Activated naive CD8-positive, alpha-beta T cell treated with anti-CD3 and anti-CD28 coated beads for 36 hours (primary cell): ENCODE measurements at places on chromosomes 7 and 10.

GRCh38 chr7:116041615-116042014, 11.1 kb upstream of the TFEC start:
- no peak for DNase-seq

DNA sequence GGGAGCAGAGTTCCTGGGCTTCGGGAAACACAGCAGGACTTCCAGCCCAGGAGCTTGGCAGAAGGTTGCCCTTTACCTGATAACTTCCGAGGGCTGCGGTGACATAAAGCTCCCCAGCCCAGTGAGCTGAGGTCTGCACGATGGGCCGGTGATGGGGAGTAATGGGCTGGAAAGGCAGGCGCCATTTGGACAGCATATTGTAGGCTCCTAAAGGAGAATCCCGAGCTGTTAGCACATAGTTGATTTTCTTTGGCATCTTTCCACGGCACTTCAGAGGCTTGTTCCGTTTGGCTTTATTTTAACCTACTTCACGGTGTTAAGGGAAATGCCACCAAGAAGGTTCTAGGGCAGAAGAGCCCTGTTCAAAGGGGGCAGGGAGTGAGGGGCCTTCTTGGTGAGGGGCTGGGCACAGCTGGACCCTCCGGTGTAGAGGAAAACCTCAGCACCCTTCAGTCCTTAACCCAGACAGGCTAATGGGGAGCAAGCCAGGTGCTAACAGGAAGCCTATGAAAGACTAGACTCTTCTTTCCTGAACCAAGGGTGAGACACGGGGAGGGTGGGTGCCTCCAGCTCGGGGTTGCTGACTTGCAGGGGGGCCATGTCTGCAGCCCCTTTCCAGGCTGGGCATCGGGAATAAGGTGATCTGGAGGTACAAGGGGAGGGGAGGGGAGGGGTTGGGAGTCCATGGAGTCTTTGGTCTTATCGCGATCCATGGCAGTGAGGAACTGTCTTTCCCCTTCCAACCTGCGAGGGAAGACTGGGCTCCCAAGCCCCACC, 347.7 kb downstream of the GLRX3 start:
- DNase-seq = no peak

DNA sequence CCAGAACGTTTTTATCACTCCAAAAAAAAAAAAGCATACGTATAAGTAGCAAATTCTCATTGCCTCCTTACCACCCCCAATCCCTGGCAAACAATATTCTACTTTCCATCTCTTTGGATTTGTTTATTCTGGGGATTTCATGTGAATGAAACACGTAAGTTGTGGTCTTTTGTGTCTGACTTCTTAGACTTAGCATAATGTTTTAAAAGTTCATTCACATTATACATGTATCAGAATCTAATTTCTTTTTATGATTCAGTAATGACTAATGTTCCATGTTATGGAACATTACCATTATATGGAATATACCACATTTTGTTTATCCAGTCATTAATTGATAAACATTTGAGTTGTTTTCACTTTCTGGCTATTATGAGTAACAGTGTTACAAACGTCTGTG, 12.5 kb upstream of the KLHL7 start:
- no peak for DNase-seq

DNA sequence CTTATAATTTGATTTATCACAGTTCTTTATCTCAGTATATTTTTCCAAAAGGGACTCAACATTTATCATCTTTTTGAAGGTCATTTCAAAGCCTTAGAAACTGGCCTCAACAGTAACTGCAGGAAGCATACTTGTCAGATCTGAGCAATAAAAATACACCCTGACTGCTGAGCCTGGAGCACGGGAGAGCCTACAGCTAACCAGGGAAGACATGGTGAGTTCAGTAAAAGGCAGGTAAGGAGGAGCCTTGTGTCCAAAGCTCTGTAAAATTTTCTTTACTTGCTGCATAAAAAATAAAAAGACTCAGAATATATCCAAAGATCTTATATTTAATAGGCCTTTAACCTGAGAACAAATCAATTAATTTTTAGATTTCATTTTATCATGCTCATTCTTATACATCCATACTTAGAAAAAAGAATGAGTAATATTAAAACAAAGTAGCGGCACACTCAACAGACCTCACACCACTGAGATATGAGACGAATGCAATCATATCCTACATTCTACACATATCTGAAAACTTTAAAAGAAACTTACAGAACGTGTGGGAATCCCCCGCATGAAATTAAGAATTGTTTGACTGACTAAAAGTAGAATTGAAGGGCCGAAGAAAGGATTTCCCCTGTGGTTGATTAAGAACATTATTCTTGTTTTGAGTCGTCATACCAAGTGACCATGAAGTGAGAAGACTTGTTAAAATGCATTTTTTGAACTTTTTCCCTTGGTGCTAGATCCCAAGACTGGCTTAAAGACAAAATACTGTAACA, 296.4 kb upstream of the MKLN1 start:
- no peak for DNase-seq

GRCh38 chr10:126908729-126909128, 3.5 kb downstream of the DOCK1 start:
- DNase-seq = no peak

DNA sequence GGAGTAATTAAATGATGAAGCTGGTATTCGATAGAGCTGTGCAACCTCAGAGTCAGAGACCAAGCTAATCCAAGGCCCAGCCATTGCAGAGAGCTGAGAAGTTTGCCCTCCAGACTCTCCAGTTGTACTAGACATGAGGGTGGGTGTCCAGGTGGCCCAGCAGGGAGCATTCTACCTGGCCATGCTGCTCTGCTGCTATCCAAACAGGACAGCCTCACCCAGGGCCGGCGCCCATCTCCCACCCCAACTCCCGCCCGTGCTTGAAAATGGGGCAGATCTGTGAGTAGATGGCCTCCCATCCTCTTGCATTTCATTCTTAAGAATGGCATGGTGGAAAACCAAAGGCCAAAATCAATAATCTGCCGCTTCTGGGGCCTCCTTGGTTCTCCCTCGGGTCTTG, 124.2 kb downstream of the TCERG1L start:
- no peak for DNase-seq

- DNase-seq = no peak
Observed at GRCh38 chr7:25455683-25456251, 227.5 kb upstream of the NPVF start.

- no peak for DNase-seq
Observed at GRCh38 chr7:98251231-98251600, 816 bp downstream of the TECPR1 start.

GRCh38 chr10:57161157-57161556, 800.1 kb upstream of the ZWINT start:
- no peak for DNase-seq

- DNase-seq = no peak
Observed at GRCh38 chr7:85001495-85002345, 185.1 kb downstream of the SEMA3D start.

DNA sequence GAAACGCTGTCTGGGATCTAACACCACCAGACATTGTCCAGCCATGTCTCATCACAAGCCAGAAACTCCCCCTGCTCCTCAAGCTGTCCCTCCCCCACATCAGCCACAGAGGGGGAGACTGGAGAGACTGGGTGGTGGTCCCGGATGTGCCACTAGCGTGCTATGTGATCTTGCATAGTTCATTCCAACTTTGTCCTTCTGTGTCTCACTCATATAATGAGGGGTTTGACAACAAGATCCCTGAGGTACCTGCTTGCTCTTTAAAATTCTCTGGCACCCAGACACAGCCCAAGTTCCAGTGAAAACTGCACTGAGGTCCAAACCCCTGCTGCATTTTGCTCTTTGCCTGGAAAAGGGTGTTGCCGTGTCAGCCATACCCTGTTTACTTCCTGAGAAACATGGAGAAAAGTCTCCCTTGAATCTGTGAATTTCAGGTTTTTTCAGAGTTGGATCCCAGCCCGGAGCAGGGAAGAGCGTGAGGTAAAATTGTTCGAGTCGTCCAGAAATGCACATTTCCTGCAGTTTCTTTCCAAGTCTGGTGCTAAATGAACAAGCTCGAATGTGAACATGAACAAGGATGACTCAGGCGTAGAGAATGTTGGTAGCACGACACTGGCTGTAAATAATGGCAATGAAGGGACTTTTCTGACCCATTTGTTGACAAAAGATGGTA, 156.6 kb downstream of the CCDC3 start:
- DNase-seq = no peak

- DNase-seq = no peak
Observed at GRCh38 chr7:104804696-104805095, 209.3 kb upstream of the KMT2E start.

DNA sequence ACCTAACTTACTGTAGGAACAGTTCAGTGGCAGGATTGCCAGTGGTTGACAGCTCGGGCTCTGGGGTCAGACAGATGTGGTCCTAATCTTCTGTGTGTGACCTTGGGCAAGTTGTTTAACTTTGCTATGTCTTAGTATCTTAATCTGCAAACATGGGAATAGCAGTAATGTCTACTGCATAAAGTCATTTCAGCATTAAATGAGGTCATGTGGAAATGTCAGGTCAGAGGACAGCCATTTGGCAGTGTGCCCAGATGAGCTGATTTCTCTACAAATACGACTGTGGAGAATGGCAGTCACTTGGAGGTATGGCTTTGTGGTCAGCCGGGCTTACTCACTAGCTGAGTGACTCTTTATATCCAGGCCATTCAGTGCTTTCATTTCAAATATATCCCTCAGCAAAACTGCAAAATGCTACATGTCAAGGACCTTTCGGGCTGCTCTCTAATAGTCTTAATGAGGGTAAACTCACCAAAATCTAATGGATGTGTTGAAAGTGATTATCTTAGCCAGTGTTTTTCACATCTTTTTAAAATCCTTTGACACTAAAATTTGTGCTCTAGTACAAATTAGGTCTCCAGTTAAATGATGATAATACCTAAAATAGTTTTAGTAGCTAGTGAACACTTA, 171.4 kb downstream of the ST7 start:
- peak; percentile 81 for DNase-seq

GRCh38 chr7:47198159-47198558, 383.8 kb downstream of the TNS3 start:
- DNase-seq = no peak

- peak; percentile 53 for DNase-seq
Observed at GRCh38 chr10:125060826-125061556, 99.4 kb downstream of the CTBP2 start.

DNA sequence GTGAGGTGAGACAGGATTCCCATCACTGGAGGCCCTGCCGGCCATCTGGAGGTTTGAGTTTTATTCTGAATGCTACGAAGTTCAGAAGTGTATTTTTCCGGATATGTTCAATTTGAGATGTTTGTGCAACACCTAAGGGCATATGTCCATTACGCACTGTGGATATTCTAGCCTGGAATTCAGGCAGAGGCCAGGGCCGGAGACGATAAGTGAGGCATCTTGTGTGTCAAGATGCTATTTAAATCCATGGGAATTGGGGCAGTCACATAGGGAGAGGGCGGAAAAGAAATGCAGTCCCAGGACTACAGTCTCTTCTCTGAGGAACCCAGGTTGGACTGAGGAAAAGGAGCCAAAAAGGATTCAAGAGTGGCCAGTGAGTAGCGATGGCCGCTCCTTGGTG, 1.9 kb upstream of the SUV39H2 start:
- DNase-seq = no peak

DNA sequence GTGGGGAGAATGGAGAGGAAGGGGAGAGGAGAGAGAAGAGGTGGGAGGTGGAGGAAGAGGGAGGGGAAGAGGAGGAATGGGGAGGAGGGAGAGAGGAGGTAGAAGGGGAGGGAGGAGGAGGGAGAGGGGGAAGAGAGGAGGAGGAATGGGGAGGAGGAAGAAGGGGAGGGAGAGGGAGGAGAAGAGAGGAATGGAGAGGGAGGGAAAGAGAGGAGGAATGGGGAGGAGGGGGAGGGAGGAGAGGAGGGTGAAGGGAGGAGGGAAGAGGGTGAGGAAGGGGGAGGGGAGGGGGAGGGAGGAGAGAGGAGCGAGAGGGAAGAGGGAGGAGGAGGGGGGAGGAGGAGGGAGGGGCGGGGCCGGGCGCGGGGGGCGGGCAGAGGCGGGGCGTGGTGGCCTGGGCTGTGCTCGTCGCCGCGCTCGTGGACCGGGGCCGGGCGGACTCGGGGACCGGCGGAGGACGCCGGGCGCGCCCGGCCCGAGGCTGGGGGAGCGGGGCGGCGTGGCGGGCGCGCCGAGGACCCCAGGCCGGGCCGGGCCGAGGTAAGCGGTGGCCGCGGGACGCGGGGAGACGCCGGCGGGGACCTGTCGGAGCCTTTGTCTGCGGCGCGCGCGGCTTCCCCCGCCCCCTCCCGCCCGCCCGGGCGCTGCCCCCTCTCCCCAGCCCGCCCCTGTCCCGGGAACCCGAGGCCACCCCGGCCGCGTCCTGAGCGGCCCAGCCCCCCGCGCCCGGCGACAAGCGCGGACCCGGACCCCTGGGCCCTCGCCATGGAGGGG, at the start of gene SLC29A4:
SLC29A4 (plus strand) TSS at position 401 of the 774 bp plus-strand sequence. CDS start 4,874 bp downstream, outside the sequence.
- DNase-seq = peak; percentile 27

- DNase-seq = no peak
Observed at GRCh38 chr7:51126813-51127617, 189.6 kb downstream of the COBL start.

GRCh38 chr7:137942484-137943115, 59.3 kb downstream of the CREB3L2 start:
- no peak for DNase-seq

- DNase-seq = peak; percentile 31
Observed at GRCh38 chr7:106041140-106041717, 70.9 kb downstream of the SYPL1 start.

DNA sequence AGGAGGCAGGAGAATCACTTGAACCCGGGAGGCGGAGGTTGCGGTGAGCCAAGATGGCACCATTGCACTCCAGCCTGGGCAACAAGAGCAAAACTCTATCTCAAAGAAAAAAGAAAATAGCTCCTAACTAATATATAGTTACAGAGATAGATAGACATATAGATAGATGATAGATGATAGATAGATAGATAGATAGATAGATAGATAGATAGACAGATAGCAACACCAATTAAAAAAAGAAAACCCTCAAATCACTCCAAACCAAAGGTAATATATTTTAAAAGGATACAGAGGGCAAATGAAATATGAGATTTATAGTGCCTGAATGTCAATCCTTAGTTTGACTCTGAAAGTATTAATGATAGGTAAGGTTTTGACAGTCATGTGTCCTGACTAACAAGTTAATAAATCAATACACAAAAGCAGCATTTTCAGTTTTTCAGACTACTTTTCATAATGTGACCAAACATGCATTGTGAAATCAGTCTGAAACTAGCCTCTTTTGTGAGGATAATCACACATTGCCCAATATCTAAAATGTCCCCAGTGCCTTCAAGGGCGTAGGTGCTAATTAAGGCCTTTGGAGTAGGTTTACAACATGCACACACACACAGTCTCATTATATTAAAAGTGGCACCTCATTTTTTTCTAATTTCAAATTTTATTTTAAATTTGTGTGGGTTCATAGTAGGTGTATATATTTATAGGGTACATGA, 61.2 kb downstream of the BPGM start:
- no peak for DNase-seq

- no peak for DNase-seq
Observed at GRCh38 chr10:4216726-4217125, 431.7 kb upstream of the KLF6 start.

DNA sequence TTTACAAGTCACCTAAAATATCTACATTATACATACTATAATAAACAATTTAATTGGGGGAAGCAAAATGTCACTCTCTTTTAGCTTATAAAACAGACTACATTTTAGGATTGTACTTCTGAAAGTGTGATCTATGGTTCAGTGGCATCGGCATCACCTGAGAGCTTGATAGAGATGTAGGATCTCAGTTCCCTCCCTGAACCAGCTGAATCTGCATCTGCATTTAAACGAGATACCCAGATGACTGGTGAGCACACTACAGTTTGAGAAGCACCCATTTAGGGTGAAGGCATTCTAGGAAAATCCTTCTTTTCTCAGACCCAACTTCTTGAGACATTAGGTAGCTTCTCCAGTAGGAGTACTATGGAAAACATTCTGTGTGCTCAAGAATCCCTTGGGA, 21.5 kb upstream of the SDHAF3 start:
- no peak for DNase-seq

GRCh38 chr7:121003986-121004685, 15.6 kb downstream of the CPED1 start:
- no peak for DNase-seq
